ENCODE measurements at places on chromosomes 6 and 20.

- H3K27me3 ChIP-seq: no peaks in the 10 kb centered on the region
- no peaks in the 10 kb centered on the region for H3K4me1 ChIP-seq
- no peaks in the 10 kb centered on the region for H3K36me3 ChIP-seq
- no peak overlapping the region for H3K27ac ChIP-seq
- no peak overlapping the region for H3K4me3 ChIP-seq
Measured at GRCh38 chr6:111409430-111409829, 73.6 kb downstream of the REV3L start.

GRCh38 chr6:159170999-159171712, 2.0 kb downstream of the FNDC1 start:
- H3K4me3 ChIP-seq: no peak overlapping the region
- H3K36me3 ChIP-seq: no peaks in the 10 kb centered on the region

DNA sequence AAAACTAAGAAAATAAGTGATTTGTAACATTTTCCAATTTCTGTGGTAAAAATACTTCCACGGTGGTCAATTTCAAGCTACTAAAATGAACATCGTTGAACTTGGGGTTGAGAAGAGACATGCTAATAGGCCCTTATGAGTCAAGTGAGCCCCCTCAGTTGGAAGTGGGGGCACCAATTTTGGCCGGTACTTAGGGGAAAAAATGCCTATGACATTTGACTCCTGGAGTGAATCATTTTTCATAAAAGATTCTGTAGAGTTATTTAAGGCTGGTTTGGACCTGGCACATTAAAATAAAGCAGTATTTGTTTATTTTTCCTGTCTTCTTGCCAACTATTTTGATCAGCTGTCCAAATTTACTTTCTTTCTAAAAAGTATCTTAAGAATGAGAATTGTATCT, 32.4 kb upstream of the CAP2 start:
- H3K36me3 ChIP-seq: no peaks in the 10 kb centered on the region
- no peaks in the 10 kb centered on the region for H3K27me3 ChIP-seq
- no peak for DNase-seq
- H3K4me3 ChIP-seq: no peak overlapping the region
- H3K4me1 ChIP-seq: no peaks in the 10 kb centered on the region
- H3K27ac ChIP-seq: no peak overlapping the region

DNA sequence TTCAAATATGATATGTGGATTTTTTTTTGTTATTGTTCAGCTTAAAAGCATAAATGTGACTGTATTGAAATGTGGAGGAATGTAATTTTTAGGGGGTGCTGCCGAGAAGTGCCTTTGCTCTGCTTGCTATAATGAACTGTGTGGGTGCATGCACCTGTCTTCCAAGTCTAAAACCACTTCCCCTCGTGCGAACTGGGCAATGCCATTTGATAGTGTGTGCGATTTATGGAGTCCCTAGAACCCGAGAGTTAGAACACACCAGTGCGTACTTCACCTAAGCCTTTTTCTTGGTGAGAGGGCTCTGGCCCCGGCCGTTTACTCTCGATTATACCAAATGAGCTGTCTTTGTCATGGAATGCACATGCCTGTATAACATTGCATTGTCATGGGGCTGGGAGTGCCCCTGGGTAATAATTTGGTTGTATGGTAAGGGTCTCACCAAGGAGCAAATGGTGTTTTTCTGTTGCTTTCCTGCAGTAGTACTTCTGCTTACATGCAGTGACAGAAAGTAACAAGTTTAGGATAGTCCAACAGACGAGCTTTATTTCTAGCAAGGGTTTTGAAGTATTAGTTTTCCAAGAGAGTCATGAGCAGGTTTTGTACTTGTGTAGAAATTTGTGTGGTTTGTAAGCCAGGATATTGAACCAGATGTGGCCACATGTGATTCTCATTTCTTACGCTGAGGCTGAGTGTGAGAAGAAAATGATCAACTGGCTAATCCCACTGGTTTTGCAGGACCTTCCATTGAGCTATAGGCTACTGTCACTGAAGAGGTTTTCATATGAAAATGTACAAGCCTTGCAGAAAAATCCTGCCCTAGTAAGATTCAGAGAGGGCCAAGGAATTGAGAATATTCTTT, 172.4 kb downstream of the DTNBP1 start:
- peaks cover 10% of the 10 kb centered on the region for H3K4me1 ChIP-seq
- H3K36me3 ChIP-seq: no peaks in the 10 kb centered on the region
- no peak for DNase-seq
- no peak overlapping the region for H3K4me3 ChIP-seq
- no peaks in the 10 kb centered on the region for H3K27me3 ChIP-seq
- H3K27ac ChIP-seq: no peak overlapping the region

GRCh38 chr6:7218406-7218988, 94.5 kb downstream of the SSR1 start:
- no peaks in the 10 kb centered on the region for H3K36me3 ChIP-seq
- H3K27me3 ChIP-seq: no peaks in the 10 kb centered on the region
- no peaks in the 10 kb centered on the region for H3K4me1 ChIP-seq
- H3K4me3 ChIP-seq: no peak overlapping the region

DNA sequence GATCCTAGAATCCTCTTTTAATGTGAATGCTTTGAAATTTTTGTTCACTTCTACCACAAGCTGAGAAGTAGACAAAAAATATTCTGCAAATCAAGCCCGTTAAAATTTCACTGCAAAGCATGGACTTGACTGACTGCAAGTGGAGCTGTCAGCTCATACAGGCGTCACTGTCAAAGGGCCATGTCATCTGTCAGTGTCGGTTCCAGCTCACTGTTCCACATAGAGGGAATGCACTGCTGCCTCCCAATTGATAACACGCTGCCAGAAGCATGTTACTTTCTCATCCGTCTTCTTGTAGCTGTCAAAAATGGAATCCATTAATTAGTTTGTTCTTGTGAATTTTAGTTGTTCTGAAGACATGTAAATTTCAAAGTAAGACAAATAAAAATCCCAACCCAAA, 50.4 kb upstream of the FBXL4 start:
- no peaks in the 10 kb centered on the region for H3K27me3 ChIP-seq
- H3K27ac ChIP-seq: no peak overlapping the region
- H3K36me3 ChIP-seq: no peaks in the 10 kb centered on the region
- no peak overlapping the region for H3K4me3 ChIP-seq
- no peaks in the 10 kb centered on the region for H3K4me1 ChIP-seq
- no peak for DNase-seq

GRCh38 chr6:142867355-142867801, 77.6 kb downstream of the HIVEP2 start:
- H3K4me3 ChIP-seq: no peak overlapping the region
- H3K4me1 ChIP-seq: no peaks in the 10 kb centered on the region
- H3K36me3 ChIP-seq: no peaks in the 10 kb centered on the region
- DNase-seq: no peak

DNA sequence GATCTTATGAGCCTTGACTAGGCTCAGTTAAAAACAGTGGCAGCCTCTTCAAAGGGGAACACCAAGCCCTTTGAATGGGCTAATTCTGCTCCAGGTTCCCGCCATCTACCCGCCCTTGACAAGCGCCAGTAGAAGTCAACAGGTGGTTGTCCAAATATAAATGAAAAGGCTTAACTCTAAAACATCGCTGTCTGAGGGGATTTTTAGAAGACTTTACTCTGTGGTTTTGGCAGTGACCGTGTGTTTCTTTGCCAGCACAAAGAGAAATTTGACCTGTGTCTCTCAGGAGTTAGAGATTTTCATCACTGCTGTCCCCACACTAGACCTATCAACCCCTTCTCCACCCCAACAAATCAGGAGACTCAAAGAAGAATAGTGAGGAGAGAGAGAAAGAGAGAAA, 19.8 kb upstream of the SIM1 start:
- H3K27ac ChIP-seq: no peak overlapping the region
- no peak overlapping the region for H3K4me3 ChIP-seq
- H3K27me3 ChIP-seq: no peaks in the 10 kb centered on the region
- no peaks in the 10 kb centered on the region for H3K36me3 ChIP-seq
- no peaks in the 10 kb centered on the region for H3K4me1 ChIP-seq

DNA sequence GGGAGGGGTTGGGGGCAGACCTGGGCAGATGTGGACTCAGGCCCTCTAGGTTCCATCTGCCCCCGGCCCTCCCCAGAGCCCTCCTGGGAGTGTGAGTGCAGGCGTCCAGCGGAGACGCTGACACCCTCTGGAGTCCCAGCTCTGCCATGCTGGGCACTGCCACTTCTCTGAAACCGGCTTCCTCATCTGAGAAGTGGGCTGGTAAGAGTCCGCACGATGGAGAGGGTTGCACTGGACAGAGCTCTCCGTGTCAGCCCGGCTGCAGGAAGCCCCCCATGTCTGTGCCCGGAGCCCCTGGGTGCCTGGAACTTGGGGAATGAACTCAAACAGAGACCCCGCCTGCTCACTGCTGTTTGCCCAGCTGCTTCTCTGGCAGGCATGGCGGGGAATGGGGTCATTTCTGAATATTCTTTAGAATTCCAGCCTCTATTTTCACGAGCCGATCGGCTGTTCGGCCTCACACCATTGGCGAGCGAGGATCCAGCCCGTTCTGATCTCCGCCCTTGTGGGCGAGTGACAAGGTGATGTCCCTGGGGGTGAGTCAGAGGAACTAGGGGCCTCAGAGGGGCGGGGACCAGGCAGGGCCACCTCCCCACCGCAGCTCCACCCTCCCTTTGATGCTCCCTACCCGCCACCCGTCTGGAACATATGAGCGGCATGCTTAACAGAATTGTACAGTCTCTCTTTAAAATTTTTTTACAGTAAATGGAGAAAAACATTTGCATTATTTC, 47.8 kb upstream of the GATA5 start:
- no peaks in the 10 kb centered on the region for H3K27me3 ChIP-seq
- H3K27ac ChIP-seq: no peak overlapping the region

DNA sequence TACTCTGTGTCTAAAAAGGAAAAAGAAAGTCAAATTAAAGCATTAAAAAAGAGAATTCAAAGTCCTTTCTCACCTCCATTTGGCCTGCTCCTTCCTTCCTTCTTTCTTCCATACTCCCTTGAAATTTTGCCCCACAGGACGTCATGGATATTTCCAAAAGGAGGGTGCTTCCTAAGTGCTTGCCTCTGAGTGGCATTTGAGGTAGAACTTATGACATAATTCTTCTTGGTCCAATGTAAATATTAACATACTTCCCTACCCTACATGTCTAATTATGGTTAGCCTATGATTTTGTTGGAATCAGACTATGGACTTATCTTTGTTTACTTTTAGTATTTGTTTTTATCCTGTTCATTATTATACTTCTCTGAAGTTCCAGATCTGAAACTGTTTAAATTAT, 132.3 kb downstream of the PFDN4 start:
- no peaks in the 10 kb centered on the region for H3K4me1 ChIP-seq
- no peaks in the 10 kb centered on the region for H3K27me3 ChIP-seq

- DNase-seq: no peak
- H3K4me1 ChIP-seq: no peaks in the 10 kb centered on the region
- H3K36me3 ChIP-seq: no peaks in the 10 kb centered on the region
Measured at GRCh38 chr6:65531533-65531932, 175.5 kb downstream of the EYS start.

DNA sequence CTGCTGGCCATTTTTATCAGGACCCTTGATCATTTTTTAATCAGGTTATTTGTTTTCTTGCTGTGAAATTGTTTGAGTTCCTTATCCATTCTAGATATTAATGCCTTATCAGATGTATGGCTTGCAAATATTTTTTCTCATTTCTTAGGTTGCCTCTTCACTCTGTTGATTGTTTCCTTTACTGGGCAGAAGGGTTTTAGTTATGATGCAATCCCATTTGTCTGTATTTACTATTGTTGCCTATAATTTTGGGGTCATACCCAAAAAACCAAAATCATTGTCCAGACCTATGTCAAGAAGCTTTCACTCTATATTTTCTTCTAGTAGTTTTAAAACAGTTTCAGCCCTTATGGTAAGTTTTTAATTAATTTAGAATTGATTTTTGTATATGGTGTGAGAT, 172.5 kb downstream of the SLC24A3 start:
- no peaks in the 10 kb centered on the region for H3K27me3 ChIP-seq
- H3K36me3 ChIP-seq: no peaks in the 10 kb centered on the region
- H3K4me1 ChIP-seq: no peaks in the 10 kb centered on the region
- H3K4me3 ChIP-seq: no peak overlapping the region

GRCh38 chr6:166670894-166671293, 43.8 kb upstream of the RPS6KA2 start:
- no peaks in the 10 kb centered on the region for H3K27me3 ChIP-seq
- DNase-seq: no peak
- no peaks in the 10 kb centered on the region for H3K4me1 ChIP-seq

- DNase-seq: no peak
- no peaks in the 10 kb centered on the region for H3K36me3 ChIP-seq
- no peaks in the 10 kb centered on the region for H3K27me3 ChIP-seq
- no peak overlapping the region for H3K4me3 ChIP-seq
Measured at GRCh38 chr20:51393571-51393970, 148.9 kb downstream of the NFATC2 start.

Data from uterus (tissue), 4 donors.